ENCODE measurements at places on chromosomes 4 and X. TPM values are rescaled to one million over a fixed set of nuclear protein-coding genes. Genes with fewer than 3 reads are reported as not detected.
A peak's percentile ranks its signal among the peaks of the same experiment; 100 is the strongest.

TEX11 gene
- total RNA-seq, result not detected

PITX2 gene
- 1.0 TPM for total RNA-seq

DSPP gene
- total RNA-seq, result not detected

PAGE1 gene
- total RNA-seq, result not detected

FAM53A gene
- 1.00 TPM for total RNA-seq

CSTF2 gene
- 7.8 TPM for total RNA-seq

PLAC1 gene
- total RNA-seq, result not detected

MTTP gene
- 2.0 TPM for total RNA-seq

GRCh38 chr4:173821876-173822275 is 291.8 kb upstream of the HAND2 start:
- DNase-seq, result no peak

GRCh38 chr4:173535165-173535902 is 5.3 kb upstream of the HAND2 start:
- DNase-seq, result no peak

DNA sequence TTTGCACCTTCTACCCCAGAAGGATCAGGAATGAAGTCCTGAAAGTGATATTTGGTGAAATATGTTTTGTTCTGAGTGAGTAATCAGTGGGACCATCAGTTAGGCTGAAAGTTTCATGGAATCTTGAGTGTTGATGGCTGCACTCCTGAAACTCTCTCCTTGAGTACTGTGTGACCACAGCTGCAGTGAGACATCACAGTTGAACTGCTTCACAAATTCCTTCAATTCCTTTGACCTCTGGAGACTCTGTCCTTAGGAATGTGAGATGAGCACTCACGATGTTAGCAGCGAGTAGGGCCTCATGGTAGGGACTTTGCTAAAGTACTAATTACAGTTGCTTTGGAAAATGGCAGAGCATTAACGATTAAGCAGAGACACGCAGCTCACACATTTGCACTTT is 142.9 kb upstream of the SLC4A4 start:
- DNase-seq, result no peak

DNA sequence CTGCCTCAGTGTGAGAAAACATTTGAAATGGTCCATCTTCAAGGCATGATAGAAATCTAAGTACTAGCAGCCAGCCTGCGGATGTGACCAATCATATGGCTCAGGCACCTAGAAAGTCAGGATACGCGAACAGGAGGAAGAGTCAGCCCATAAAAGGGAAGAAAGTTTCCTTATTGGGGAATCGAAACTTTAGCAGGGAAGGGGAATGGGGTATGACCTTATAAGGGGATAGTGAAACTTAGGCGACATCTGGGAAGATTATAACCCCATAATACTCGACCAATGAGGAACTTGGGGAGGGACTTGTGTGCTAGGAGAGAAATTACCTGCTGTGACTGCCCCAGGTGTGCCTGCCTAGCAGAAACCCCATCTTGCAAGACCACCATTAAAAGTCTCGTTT is 26.2 kb upstream of the PYURF start:
- no peak for DNase-seq

- no peak for DNase-seq
Measured at GRCh38 chrX:134246282-134246681, 9.3 kb downstream of the CCDC160 start.

GRCh38 chrX:39758791-39759525 is 338.8 kb downstream of the BCOR start:
- DNase-seq, result no peak

GRCh38 chr4:1693131-1693896 is 9.2 kb upstream of the FAM53A start:
- peak; percentile 91 for DNase-seq

DNA sequence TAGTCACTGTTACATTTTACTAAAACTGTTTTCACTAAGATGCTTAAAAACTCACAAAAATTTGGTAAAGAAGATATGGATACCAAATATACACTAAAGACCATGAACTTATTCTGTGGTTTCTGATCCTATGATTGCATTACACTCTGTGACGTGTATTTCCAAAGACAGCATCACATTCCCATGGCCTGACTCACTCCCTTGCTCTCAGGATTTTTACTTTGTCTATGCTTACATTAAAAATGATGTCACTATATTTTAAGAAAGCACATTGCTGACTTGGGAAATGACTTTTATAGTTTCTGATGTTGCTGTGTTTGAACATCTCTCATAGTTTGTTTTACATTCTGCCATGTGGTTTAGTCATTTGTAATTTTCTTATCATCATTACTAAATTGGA is 327.9 kb upstream of the MAGEB18 start:
- no peak for DNase-seq

DNA sequence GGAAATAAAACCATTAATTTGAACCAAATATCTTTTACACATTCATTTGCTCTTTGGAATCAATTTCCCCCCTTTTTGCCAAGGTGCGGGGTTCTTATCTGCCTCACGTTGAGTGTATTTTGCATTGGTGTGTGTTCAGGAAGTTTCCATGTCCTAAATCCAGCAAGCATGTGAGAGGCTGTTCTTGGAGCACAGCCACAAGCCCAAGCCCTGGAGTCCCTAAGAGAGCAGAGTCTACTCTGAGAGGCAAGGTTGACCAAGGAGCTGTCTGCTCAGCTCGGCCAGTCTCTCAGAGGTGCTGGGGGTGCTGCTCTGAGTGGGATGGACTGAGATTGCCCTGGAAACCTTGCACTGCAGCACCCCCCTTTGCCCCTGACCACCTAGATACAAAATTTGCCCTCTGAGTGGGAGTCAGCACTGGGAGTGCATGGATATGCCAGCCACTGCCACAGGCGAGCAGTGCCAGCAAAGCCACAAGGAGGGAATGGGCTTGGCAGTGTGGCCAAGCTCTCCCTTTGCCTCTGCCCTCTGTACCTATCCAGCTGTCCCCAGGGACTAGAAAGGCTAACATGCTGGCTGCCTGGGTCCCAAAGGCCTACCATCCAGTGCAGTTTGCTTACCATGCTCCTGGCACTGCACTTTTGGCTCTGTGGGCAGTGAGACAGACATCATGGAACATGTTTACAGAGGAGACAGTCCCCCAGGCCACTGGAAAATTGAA is 20.5 kb upstream of the FAM193A start:
- no peak for DNase-seq

DNA sequence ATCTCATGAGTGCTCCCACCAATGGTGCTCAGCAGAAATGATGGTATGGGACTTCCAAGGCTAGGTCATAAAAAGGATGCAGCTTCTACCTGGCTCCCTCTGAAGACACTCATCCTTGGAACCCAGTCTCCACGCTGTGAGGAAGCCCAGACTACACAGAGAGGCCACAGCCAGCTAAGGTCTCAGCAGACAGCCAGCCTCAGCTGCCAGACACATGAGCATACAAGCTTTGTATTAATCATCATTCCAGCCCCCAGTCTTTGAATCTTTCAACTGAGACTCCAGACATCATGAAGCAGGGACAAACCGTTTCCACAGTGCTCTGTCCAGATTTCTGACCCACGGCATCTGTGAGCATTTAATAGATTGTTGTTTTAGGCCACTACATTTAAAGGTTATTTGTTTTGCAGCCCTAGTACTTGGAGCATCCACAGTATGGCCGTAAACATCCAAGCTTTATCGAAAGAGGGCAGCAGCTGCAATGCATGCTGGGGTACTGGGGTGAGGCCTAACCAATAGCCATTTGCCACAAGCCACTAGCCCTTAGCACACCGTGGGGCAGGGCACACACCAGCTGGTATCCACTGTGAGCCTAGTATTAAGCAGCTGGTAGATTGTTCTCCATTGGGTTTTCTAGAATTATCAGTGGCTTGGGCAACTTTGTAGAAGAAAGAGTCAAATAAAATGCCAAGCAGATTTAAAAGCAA is 449.1 kb downstream of the BCOR start:
- DNase-seq, result no peak

- no peak for DNase-seq
Measured at GRCh38 chrX:1468250-1468772, 15.6 kb upstream of the ASMTL start.

DNA sequence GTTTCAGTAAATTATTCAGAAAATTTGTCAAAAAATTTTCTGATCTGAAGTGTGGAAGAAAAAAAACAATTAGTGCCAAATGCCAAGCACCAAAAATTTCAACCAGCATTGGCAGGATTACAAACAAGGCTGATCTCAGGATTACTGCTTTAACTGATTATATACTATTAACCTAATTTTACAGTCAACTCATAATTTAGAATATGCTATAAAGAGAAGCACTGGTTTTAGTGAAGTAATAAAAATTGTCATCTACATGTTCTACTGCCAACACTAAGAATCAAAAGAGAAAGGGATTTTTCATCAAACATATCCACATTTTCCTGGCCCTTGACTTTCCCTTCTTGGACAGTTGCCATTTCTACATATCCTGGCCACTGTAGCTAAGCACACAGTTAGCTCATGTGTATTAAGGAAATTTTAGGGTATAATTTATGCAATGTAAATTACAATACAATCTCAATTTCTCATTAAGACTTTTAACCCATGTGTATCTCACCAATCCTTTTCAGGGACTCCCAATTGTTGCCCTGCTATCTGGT is 33.8 kb downstream of the THOC2 start:
- no peak for DNase-seq

DNA sequence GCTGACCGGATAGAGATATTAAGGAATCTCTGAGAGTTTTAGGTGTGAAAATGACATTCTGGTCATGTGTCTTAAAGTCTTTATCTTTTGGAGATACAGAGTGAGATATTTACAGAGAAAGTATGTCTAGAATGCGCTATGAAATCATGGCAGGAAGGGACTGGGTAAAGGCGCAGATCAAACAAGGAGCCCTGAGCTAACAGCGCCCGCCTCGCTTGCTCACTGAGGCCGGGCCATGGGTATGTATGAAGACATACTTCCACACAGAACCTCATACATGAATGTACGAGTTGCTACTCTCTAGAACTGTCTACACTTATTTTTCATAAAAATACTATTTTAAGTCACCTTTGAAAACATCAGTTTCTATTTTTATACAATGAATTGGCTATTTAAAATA is 20.0 kb downstream of the FAM53A start:
- DNase-seq, result no peak

- no peak for DNase-seq
Measured at GRCh38 chr4:149914119-149915115, 98.8 kb upstream of the IQCM start.

GRCh38 chrX:81957900-81958545 is 756.1 kb downstream of the SH3BGRL start:
- DNase-seq, result no peak

- DNase-seq, result no peak
Measured at GRCh38 chrX:1045680-1046314, 166.7 kb downstream of the CRLF2 start.

- DNase-seq, result no peak
Measured at GRCh38 chr4:20075248-20075871, 176.3 kb upstream of the SLIT2 start.

DNA sequence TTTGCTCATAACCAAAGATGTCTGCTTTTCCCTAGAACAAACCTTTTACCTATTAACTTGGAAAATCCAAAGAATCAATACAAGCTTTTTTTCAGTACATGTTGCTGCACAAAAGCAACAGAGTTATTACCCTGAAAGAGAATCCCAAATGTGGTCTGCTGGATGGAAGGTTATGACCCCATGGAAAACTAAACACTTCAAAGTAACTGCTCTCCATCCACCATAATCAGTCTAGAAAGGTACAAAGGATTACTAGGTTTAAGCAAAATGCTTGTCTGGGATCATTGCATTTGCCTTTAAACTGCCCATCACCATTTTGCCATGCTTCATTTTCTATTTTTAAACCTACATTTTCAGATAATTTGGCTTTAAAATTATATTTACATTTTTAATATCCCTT is 11.7 kb downstream of the MMRN1 start:
- no peak for DNase-seq

GRCh38 chr4:26557164-26557563 is 26.7 kb upstream of the TBC1D19 start:
- DNase-seq, result no peak

DNA sequence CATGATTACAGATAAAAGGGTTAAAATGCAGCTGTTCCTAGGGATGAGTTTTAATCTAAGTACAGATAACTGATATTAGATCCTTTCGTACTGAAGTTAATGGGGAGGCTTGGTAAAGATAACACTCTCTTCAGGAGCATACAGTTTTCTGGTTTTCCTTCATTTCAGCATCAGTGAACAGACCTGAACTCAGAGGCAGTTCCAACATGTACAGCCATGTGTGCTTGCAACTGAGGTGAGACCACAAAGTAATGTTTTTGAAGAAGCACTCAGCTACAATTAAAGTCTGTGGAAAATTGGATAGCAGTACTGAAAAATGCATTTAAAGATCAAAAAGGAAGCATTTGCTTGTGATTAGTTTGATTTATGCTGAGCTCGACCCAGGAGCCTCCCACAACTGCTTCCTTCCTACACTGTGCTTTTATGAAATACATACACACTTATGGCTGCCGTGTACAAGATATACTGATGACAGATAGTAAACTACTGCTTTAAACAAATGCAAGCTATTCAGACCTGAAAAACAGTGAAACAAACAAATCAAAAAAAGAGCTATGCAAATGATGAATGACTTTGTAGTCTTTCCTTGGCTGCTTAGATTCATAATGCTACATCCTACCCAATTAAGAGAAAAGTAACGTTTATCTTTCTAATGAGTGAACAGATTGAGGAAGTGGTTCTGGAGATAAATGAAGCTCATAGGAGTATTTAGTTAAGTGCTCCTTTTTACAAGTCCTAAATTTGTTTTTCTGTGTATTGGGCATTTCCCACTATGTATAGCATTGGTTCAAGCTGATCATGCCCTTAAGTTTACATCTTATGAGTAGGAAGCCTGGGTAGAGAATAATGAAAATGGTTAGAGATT is 68.4 kb downstream of the PDLIM5 start:
- no peak for DNase-seq

DNA sequence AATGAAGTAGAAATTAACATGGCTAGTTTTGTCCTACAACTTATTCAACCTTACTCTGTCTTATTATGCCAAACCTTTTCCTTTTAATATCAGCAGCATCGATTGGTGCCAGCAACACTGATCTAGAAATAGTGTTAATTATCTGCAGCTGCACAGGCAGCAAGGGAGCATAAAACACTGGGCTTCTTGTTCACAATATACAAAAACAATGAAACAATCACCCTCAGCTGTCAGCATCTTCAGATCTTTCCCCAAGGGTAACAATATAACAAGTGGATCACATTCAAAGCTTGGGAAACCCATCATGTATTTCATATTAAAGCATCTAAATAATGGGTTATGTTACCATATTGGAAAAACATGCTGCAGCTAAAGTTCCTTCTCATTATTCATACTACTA is 238.1 kb downstream of the SPOCK3 start:
- DNase-seq, result no peak

All from cardiac septum (tissue), 1 donor.